Pons (tissue), 1 donor: ENCODE measurements at places on chromosomes 5 and 9.

DNA sequence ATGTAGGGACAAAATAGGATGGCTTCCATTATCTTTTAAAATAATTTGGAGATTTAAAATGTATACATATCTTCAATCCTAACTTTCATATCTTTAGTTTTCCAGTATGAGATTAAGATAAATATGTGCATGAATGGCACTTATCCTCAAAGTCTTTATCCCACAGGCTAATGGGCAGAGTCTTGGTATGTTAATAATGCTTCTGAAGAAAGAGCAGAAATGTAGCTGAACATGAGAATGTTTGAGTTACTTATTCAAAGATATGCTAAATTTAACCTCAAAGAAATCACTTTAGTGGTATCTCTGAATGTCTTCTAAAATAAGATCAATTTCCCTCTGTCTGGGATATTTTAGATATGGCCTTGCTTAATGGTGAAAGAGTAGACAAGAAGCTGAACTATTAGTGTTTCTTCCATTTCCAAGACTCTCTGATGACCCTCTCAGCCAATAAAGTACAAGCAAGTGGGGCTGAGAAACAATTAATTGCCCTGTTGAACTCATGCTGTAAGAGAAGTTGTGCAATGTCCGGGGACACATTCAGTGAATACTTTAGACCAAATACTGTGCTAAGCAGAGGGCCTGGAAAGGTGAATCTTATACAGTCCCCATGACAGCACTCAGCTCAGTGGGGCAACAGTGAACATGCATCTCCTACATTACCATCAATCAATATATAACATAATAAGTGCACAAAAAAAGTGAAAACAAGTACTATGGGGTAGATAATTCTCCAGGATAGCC, 50.0 kb upstream of the ADAMTSL1 start:
- no peak for DNase-seq

DNA sequence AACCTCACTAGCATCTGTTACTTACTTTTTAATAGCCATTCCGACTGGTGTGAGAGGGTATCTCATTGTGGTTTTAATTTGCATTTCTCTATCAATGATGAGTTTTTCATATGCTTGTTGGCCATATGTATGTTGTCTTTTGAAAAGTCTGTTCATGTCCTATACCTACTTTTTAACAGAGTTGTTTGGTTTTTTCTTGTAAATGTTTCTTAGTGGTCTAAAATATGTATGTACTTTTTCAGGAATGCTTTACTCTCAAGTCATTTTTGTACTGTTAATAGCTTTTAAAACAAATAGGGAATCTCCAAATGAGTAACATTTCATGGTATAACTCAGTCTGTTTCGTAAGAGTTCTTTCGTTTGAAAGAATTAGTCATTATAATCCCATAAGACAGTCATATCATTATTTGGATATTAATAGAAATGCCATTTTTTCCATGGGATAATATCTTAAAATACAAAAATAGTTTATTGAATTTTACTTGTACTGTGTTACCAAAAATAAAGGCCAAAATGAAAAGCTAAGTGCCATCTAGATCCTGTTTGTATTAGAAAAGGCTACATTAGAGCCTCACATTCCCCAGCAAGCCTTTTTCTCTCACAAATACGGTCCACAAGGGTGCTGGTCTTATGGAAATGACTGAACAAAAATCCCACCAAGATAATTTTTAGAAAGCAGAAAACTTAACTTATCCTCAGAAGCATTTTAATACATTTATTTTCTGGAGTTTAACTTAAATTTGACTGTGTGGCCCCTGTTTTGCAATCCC, 247.7 kb downstream of the PJA2 start:
- no peak for DNase-seq

- DNase-seq = no peak
Measured at GRCh38 chr5:2303431-2304100, 420.8 kb upstream of the IRX4 start.

DNA sequence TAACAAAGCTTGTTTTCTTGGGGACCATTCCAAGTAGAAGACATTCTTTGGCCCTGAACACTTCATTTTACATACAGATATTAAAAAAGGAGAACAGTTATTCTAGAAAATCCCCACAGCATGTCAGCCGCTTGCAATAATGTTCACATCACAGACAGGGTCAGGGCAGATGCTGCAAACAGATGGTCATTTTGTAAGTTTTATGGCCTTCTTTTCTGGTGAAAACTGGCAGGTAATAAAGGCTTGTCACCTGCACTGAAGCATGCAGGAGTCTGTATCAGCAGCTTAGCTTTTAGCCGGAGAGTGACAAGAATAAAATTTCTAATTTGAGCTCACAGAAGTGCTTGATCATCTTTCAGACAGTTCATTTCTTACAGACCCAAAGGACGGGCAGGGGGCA, 220.9 kb upstream of the DAP start:
- DNase-seq = no peak

- DNase-seq = no peak
Measured at GRCh38 chr5:167961731-167962130, 329.7 kb upstream of the WWC1 start.

- peak; percentile 70 for DNase-seq
Measured at GRCh38 chr9:22158927-22159346, 149.8 kb upstream of the CDKN2B start.

DNA sequence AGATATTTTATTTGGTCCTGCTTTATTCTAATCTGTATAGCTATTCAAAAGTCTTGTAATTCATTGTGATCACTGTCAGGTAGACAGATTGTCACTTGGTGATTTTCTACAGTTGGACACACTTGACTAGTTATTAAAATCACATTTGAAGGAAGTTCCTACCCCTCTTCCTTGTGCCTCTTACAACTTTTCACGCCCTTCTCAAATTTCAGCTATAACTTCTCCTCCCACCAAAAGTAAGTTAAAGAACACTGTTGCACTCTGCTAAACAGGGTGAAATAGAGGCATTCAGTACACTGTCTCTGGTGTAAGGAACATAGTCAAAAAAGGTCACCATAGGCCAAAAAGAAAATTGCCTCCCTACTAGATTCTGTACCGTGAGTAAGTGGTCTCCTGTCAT, 142.1 kb upstream of the POU5F2 start:
- DNase-seq = no peak

GRCh38 chr9:37503736-37504135, 18.0 kb downstream of the POLR1E start:
- DNase-seq = no peak

DNA sequence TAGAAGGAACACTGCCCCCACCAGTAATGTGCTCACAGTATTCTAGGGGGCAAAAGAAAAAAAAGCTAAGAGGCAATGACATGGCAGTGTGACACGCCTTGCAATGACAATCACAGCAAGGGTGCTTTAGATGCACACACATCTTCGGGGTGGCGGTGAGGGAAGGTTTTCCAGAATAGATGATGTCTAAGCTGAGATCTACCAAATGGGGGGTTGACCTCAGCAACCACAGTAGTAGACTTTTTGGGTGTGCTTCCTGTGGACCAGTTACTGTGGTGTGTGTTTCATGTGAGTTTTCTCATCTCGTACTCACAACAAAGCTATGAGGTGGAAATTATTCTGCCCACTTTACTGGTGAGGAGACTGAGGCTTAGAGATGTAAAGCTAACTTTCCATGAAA, 10.2 kb upstream of the IL12B start:
- no peak for DNase-seq

DNA sequence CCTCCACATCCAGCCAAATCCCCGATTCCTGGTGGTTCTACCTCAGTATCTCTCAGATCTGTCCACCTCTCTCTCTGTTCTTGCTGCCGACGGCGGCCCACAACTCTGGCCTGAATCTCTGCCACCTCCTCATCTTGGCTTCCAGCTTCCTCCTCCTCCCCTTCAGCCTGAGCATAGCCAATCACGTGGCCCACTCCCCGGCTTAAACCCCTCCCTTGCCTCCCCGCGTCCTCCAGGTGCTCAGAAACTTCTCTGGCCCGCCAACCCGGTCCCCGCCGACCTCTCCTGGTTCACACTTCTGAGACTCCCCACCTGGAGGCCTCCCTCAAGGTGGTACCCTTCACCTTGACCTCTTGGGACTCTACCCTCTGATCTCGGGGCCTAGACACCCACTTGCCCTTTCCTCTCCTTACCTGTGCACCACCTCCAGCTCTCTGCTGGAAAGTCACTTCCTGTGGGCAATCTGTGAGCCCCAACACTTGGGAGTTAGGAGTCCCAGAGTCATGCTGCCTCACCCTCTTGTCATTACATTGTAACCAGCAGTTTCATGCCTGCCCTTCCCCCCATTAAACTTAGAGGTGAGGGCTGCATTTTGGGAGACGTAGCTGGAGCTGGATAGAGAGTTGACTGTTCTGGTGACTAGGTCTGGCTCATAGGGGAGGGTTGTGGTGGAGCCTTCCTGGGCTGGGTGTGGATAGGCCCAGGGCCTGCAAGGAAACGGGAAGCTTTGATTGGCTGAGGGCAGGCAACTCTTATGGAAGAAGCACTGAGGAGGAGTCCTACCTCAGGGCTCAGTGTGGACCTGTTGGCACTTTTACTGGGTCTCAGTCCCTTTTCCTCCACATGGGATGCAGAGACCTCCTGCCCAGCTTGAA, 4.5 kb upstream of the SET start:
- peak; percentile 53 for DNase-seq

DNA sequence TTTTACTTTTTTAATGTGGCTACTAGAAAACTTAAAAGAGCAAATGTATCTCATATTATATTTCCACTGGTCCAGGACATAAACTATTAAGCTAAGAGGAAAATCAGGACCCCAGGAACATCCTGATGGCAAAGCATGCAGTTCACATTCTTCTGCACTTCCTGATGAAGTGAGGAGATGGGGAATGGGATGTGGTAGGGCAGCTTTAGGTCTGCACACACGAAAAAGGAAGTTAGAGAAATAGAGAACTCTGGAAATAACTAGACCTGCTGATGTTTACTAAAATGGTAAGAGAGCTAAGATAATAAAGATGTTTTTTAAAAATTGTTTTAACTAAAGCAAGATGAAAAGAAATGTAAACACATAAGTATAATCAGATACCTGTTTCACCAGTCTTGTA, 39.7 kb upstream of the NIPBL start:
- DNase-seq = peak; percentile 59

- peak; percentile 48 for DNase-seq
Measured at GRCh38 chr9:27468000-27468399, 56.1 kb upstream of the IFNK start.

- no peak for DNase-seq
Measured at GRCh38 chr9:127991017-127991756, 10.4 kb upstream of the EEIG1 start.

- no peak for DNase-seq
Measured at GRCh38 chr5:30436691-30437090, 756.8 kb upstream of the CDH6 start.

DNA sequence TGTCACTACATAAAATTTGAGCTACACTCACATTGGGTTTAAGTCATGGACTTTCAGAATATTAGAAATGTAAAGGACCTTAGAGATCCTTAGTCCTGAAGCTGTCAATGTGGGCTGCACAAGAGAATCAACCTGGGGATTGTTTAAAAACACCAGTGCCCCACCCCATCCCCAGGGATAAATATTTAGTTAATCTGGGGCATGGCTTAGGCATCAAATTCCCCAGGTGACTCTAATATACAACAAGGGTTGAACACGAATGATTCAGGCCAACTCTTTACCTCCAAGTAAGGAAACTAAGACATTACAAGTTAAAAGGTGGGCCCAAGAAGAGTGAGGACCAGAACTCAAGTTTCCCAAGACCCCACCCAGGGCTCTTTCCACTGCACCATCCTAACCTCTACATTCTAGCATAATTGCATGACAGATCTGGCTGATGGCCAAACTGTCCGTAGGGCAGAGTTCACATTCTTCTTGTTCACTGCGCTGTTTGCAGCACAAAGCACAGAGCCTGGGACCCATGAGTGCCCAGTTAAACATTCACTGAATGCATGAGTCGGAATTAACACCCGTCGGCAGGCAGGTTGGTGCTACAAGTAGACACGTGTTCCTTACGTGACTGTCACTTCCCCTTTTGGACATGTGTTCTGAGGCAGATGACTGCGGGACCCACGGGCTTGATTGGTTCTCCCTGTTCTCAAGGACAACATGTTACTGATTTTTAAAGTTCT, 25.2 kb downstream of the CYFIP2 start:
- DNase-seq = no peak

- DNase-seq = no peak
Measured at GRCh38 chr9:20477940-20478620, 144.2 kb downstream of the MLLT3 start.

DNA sequence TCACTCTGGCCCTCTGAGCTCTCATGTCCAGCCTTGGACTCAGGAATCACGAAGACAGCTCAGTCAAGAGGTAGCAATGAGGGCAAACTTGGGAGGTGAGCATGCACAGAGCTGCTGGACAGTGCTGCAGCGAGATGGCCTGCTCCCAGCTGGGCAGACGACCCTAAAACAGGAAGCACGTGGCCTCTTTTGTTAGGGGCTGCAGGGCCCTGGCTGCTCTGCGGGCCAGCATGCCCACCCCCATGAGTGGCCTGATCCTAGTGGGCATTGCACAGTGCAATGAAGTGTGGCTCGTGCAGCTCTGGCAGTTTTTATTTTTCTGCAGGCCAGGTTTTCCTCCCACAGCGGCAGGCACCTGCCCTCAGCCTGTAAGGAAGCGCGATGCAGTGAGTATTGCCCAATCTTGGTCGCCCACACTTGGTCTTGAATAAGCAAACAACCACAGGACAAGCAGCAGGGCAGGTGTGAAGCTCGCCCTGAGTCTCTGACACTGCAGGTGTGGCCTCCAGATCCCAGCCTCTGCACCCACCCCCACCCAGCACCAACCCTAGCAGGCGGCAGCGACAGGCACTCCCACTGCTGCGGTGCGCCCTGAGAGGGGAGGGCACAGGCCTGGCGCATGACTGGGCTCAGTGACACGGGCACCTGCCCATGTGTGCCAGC, 60.8 kb downstream of the SEMA4D start:
- DNase-seq = no peak

GRCh38 chr9:94779031-94779430, 52.5 kb downstream of the AOPEP start:
- DNase-seq = no peak

GRCh38 chr9:116484492-116485061, 202.5 kb upstream of the TRIM32 start:
- DNase-seq = no peak

DNA sequence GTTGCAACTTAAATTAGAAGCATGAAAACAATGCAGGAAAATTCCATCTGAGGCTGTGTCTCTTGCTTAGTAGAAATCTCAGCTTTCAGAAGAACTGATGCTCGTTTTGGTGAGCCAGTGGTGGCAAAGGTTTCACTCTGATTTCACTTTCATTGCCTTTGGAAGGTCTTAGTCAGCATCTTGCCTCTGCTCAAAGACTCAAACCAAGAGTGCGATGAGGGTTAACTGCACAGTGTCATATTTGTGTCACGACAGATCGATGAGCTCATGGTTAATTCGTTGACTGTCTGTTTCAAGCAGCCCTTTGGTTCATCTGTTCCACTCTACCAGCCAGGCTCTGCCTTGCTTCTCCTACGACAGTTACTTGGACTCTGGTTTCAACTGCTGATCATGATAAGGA, 331.3 kb upstream of the KIF2A start:
- no peak for DNase-seq
